ENCODE measurements at places on chromosomes 2 and 18. TPM values are rescaled to one million over a fixed set of nuclear protein-coding genes. Genes with fewer than 3 reads are reported as not detected.

DNA sequence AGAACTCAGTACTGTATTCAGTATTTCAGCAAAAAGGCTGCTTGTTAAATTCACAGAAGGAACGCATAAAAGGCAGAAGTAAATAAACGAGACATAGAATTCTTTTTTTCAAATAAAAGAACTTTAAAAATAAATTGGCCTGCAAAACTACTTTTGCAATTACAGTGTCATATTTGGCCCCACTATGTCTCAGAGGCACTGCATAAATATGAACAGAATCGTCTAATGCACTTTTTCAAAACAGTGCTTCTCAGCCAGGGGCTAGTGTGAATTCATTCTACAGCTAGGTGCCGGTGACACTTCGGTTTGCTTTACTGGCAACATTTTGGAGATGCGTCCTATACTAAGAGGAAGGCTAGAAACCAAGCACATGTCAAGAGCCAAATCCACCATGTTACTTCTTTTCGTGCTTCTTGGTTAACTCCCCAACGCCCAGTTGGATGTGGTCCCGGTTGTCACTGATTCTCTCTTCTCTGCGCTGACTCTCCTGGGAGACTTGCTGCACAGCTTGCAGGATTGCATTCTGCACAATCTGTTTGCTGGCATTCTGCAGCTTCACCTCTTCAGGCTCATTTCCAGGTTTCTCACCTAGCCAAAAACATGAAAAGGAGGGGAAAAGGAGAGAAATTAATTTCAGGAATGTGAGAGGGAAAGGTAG is 51.8 kb downstream of the AKAIN1 start:
- H3K36me3 ChIP-seq: no peaks in the 10 kb centered on the region
- DNase-seq: no peak
- H3K4me1 ChIP-seq: no peaks in the 10 kb centered on the region
- no peak overlapping the region for H3K27ac ChIP-seq
- H3K4me3 ChIP-seq: no peak overlapping the region

DNA sequence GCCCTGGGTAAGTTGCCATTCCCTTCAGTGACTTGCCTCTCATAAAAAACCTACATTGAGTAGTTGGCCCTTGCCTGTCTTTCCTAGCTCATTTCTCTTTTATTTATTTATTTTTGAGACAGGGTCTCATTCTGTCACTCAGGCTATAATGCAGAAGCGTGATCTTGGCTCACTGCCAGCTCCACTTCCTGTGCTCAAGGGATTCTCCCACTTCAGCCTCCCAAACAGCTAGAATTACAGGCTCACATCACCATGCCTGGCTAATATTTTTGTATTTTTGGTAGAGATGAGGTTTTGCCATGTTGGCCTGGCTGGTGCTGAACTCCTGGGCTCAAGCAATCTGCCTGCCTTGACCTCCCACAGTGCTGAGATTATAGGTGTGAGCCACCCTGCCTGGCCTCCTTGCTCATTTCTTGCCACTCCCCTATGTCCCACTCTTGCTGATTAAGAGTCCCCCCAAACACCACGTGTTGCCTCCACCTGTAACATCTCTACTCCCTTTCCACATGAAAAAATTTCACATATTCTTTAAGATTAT is 12.6 kb downstream of the EVA1A start:
- H3K36me3 ChIP-seq: no peaks in the 10 kb centered on the region
- peak; percentile 29 for DNase-seq
- no peaks in the 10 kb centered on the region for H3K27me3 ChIP-seq
- no peaks in the 10 kb centered on the region for H3K4me1 ChIP-seq
- H3K27ac ChIP-seq: no peak overlapping the region

REG3G gene
- not detected for total RNA-seq

DNA sequence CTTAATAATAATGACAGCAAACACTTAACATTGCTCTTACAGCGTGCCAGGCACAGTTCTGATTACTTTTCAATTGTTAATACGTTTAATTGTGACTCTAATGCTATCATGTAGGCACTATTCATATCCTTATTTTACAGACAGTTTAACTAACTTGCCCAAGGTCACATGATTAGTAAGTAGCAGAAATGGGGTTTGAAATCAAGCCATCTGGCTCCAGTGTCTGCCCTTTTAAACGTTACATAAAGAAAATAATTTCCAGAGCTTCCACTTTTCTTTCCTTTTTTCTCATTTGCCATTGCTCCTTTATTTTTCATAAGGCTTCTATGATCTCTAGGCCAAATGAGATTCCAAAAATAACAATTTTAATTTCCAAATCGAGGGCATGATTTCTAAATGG is 50.6 kb upstream of the IKZF2 start:
- DNase-seq: no peak
- H3K27me3 ChIP-seq: no peaks in the 10 kb centered on the region
- no peaks in the 10 kb centered on the region for H3K36me3 ChIP-seq
- no peak overlapping the region for H3K27ac ChIP-seq

SEC11C gene
- 106 TPM for total RNA-seq

DNA sequence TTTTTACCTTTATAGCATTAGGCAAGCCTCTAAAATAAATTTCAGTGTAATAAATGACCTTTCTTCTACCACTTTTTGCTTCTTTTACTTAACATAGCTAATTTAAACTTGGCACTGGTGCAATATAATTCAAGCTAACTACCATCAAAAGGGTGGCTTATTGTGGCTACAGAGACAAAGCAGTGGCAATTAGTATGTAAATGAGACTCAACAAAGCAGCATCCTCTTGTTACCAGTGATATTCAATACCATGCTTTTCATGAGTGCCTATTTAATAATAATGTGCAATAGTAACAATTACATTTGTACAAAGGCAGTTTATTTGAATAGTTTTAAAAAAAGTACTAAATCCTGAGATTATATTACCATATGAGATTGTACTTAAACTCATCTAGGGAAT is 93.4 kb downstream of the SOS1 start:
- H3K4me1 ChIP-seq: no peaks in the 10 kb centered on the region
- peaks cover 5% of the 10 kb centered on the region for H3K36me3 ChIP-seq
- no peak overlapping the region for H3K4me3 ChIP-seq
- H3K27me3 ChIP-seq: no peaks in the 10 kb centered on the region
- DNase-seq: no peak

- H3K4me3 ChIP-seq: no peak overlapping the region
- DNase-seq: no peak
- peaks cover 15% of the 10 kb centered on the region for H3K4me1 ChIP-seq
- H3K27ac ChIP-seq: no peak overlapping the region
- H3K36me3 ChIP-seq: no peaks in the 10 kb centered on the region
- no peaks in the 10 kb centered on the region for H3K27me3 ChIP-seq
These were observed 53.5 kb downstream of the ATP8B1 start for GRCh38 chr18:57749604-57749970.

DNA sequence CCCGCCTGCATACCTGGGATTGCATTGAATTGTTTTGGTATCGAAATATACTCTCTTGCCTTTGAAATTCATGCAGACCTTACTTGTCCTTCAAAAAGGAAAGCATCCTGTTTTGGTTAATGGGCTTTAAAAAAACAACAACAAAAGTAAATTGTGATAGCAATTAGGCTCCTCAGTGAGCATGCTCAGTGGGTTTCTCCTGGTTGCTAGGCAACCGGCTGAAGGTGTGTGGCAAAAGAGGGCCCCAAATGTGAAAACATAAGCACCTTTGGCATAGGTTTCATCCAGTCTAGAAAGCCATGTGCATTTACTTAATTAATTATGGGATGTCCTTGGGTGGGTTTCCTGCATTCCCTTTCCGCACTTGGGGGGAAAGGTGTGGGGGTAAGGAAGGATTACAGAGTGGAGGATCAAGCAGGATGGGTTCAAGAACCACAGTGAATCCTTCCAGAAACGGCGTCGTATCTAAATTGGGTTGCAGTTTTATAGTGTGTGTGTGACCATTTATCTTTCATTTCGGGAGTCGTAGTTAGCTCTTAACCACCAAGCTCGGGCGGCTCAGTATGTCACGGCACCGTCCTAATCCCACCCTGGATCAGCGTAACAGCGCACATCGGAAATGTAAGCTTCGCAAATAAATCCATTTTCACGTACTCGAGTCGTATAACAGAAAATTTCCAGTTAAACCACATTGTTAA is 274.9 kb upstream of the TCF4 start:
- no peaks in the 10 kb centered on the region for H3K27me3 ChIP-seq
- H3K36me3 ChIP-seq: no peaks in the 10 kb centered on the region
- no peaks in the 10 kb centered on the region for H3K4me1 ChIP-seq
- no peak for DNase-seq
- no peak overlapping the region for H3K4me3 ChIP-seq
